ENCODE measurements at places on chromosomes 2 and 18. TPM values are rescaled to one million over a fixed set of nuclear protein-coding genes. Genes with fewer than 3 reads are reported as not detected.

Gene NT5C1B
- not detected for polyA plus RNA-seq

Gene MCEE
- polyA plus RNA-seq, result 44.2 TPM

Gene CERS6
- polyA plus RNA-seq, result 25.6 TPM

Gene FSIP2
- 0.14 TPM for polyA plus RNA-seq

Gene SLC39A6
- 5.5 TPM for polyA plus RNA-seq

Gene RAB6C
- 0.07 TPM for polyA plus RNA-seq

Gene CCDC85A
- polyA plus RNA-seq, result 1.1 TPM

Gene EGR4
- 0.48 TPM for polyA plus RNA-seq

Gene C2orf15
- polyA plus RNA-seq, result 0.25 TPM

Gene HRH4
- not detected for polyA plus RNA-seq

Gene EMILIN1
- polyA plus RNA-seq, result 30.0 TPM

Gene NEU2
- not detected for polyA plus RNA-seq

Gene INSIG2
- 13.7 TPM for polyA plus RNA-seq

Gene TRIM43
- polyA plus RNA-seq, result not detected

Gene EDAR
- polyA plus RNA-seq, result not detected

Gene ACVR1C
- 0.36 TPM for polyA plus RNA-seq

Gene SULT1C2
- polyA plus RNA-seq, result 0.27 TPM

Gene FKBP7
- polyA plus RNA-seq, result 11.7 TPM

Gene CAMKMT
- polyA plus RNA-seq, result 4.6 TPM

GRCh38 chr2:105777031-105777482 lies 32.3 kb downstream of the NCK2 start:
- no peak for DNase-seq

GRCh38 chr18:63844254-63844653 lies 43.3 kb upstream of the SERPINB2 start:
- DNase-seq, result no peak

DNA sequence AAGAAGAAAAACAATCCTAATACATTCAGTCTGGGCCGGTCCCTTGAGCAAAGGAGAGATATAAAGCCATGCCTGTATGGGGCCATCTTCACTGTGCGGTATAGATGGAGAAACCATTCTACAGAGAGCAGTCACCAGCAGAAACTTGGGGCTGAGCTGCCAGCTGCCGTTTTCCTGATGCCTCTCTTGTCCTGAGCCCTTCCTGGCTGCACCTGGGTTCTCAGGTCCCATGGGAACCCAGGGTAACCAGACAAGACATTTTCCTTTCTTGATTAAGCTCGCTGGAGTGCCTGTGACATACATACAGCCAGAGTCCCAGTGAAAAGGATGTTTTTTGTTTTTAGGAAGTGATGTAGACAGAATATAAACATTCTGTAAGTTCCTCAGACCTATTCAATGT lies 5.3 kb upstream of the METTL21A start:
- DNase-seq, result no peak

DNA sequence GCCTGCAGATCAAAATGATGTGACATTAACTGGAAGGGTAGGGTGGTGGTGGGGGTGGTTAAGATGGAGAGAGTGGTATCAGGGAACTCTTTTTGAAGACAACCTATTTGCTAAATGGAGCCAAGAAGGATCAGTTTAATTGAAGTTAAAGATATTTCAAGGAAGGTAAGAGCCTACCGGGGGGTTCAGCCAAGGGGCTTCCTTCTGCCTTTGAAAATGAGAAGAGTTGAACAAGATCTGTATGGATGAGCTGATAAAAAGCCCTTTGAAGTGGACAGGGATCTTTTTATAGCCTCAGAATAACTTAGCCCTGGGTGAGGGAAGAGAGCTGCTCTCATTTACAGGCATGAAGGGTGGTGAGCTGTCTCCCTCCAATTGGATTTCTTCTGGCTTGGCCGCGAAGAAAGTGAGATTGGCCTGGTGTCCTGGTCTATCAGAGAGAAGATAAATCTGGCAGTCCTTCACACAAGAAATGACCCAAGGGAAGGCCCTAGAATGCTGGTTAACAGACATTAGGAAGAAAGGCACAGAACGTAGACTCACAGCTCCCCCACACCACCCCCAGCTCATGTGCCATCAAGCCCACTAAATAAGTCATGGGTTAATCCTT lies 439.8 kb downstream of the TNS1 start:
- DNase-seq, result no peak

GRCh38 chr2:178530131-178530530 lies 49.9 kb downstream of the PLEKHA3 start:
- DNase-seq, result no peak

- peak; percentile 7 for DNase-seq
Measured at GRCh38 chr2:34545486-34546136, 946.5 kb upstream of the FAM98A start.

DNA sequence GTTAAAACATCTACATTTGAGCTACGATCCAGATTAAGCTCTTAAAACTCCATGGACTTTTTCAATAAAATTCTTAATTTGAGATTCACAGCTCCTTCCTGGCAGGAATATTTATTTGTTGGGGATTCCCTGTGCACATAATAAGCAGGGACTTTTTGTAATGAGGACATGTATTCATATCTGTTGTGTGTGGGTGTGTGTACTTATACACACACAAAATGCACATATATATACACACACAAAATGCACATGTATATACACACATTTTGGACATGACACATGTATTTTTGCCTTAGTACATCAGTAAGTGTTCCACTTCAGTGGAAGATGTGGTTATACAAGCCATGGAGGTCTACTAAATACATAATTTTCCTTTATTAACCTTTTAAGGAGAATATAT lies 1131.1 kb upstream of the CDH2 start:
- no peak for DNase-seq

- no peak for DNase-seq
Measured at GRCh38 chr18:61847164-61847791, 45.5 kb downstream of the RNF152 start.

DNA sequence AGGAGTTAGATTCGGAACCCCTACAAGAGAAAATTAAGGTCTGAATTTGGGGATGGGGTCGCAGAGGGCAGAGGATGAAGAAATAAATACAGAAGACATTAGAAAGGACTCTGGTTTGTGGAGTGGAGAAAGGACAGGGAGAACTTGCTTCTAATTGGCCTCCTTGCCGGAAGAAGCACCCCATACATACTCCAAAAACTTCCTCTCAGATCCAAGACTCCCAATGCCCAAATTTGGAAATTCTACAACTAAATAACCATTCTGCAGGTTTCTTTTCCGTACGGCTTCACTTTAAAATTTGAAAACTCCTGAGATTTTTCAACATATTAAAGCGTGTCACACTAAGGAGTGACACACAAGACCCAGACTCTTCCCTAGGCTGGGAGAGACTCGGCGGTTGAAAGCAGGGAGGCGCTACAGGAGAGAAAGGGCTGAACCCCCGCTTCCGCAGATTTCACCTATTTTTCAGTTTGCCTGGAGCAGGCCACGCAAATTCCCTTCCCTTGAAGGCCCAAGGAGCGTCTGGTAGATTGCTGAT lies 478 bp downstream of the CLHC1 start:
- DNase-seq, result no peak

GRCh38 chr2:127118038-127118437 lies 11.1 kb upstream of the BIN1 start:
- DNase-seq, result no peak

DNA sequence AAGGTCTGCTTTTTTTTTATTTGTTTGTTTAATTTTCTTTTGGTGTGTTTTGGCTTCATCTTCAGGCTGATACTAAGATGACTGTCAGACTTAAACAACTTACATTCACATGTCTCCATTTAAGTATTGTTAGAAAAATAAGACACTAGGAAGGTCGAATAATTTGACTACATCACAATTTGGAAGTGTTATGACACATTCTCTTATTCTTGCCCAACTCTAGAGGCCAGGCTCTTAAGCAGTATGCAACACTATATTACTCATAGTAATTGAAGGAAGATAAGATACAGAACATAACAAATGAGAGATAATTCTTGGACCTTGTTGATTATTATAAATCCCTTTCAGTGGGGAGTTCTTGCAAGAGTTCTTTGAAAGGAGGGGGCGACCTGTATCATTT lies 295.3 kb upstream of the COL3A1 start:
- DNase-seq, result no peak

DNA sequence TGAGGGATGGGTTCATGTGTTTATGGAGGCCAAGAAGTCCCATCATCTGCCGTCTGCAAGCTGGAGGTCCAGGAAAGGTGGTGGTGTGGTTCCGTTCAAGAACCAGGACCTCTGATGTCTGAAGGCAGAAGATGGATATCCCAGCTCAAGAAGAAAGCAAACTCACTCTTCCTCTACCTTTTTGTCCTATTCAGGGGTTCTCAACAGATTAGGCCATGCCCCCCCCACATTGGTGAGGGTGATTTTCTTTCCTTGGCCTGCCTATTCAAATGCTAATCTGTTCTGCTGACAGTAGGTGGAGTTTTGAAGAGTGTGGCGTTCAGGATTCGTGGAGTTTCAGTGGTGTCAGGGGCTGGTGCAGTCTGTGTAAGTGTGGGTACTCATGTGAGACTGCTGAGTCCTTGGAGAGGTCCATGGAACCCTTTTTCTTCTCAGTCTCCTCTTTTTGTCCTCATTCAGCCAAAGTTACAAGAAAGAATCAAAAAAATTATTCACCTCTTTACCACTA lies 5.9 kb downstream of the MSL3B start:
- no peak for DNase-seq

DNA sequence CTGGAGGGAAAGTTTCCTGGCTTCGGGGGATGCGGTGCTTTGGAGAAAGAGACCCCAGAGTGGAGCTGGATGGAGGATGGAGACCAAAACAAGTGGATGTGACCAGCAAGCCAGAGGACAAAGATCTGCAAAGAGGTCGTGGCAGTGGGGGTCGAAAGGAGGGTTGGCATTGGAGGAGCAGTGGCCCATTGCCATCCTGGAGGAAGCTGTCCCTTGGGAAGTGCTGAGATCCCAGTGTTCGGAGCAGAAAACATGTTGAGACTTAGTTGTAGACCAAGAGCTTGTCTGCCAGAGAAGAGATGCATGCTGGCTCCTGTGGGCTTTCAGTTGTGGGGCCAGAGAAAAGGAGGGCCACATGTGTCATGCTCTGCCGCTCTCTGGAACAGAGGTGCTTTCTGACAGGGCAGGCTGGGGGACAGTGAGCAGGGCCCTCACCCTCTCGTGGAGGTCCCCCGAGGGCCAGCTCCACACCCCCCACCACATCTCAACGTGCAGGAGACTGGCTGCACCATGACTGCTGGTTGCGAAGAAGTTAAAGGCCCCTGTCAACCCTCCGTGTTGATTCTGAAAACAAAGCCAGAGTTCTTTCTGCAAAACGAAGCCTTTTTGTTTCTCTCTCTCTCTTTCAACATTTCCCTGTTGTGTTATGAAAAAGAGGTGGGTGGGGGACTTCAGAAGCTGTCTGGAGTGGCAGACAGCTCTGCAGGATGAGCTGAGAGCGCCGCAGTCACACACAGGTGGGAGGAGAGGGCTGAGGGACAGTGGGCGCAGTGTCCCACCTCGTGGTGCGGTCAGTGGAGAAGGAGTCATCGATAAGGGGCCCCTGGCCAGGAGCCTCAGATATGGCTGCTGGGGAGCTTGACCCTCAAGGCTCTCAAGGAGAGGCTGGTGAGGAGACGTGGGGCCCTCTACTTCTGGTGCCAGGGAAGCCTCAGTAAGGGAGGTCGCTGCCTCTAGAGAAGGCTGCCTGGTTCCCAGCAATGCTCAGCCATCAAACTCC lies 77.6 kb upstream of the BCL2L11 start:
- no peak for DNase-seq

- DNase-seq, result peak; percentile 23
Measured at GRCh38 chr2:71067567-71068217, 756 bp upstream of the NAGK start.

GRCh38 chr2:235217846-235218245 lies 266.0 kb downstream of the SH3BP4 start:
- no peak for DNase-seq

DNA sequence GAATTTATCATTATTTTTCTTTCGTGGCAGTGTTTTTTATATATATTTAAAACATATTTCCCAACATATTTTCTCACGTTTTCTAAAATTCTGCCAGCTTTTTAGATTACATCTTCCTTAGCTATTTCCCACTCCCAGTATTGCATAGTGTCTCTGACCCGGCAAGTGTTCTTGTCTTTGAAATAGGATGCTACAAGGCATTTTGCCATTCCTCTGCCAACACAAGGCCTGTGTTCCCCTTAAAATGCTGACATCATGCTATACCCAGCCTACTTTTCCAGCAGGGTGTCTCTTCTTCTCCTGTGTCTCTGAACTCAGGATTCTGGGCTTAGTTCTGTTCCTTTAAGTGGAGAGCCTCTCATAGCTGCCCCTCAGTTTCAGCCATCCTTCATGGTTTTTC lies 115.2 kb downstream of the DIS3L2 start:
- DNase-seq, result no peak

GRCh38 chr2:31331156-31331555 lies 83.4 kb downstream of the XDH start:
- DNase-seq, result no peak

- DNase-seq, result no peak
Measured at GRCh38 chr2:233993461-233993860, 57.0 kb upstream of the SPP2 start.

- DNase-seq, result no peak
Measured at GRCh38 chr2:113263546-113263945, 15.2 kb downstream of the PAX8 start.

- DNase-seq, result no peak
Measured at GRCh38 chr2:136310005-136310495, 192.1 kb upstream of the CXCR4 start.

GRCh38 chr18:57801761-57802212 lies 1.3 kb downstream of the ATP8B1 start:
- peak; percentile 73 for DNase-seq

DNA sequence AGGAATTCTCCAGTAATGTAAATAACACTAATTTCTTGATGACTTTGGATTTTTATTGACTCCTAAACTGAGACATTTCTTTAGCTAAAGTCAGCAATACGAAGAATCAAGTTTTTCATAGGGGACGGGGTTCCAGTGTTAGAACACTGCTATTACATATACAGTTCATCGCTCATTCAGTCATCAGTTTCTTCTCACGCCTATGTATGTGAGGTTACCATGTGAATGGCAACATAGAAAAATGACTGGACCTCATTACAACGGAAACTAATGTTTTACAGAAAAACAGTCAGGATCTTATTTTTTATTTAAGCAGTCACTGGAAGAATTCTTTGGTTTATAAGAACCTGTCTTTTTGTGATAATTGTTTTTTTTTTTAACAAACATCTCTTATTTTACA lies 56.4 kb downstream of the THADA start:
- DNase-seq, result no peak

DNA sequence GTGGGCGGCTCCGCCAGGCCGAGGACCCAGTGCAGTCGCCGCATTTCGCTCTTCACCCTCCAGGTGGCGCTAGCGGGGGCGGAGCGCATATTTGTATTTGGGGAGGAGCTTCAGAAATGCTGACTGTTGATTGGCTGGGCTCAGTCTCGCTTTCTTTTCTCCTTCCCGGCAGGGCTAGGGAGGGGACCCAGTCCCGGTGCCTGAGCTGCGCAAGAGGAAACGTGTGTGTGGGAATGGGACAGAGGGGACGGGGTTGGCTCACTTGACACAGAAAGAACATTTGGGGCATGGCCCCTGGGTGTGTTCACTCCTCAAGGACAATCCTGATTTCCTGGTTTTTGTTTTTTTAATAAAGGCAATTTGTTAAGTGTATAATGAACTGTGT lies 20.3 kb upstream of the DNMT3A start:
- peak; percentile 88 for DNase-seq
